Stimulated activated CD8-positive, alpha-beta memory T cell treated with anti-CD3 and anti-CD28 coated beads, Interleukin-2, amount 100 ng/mL, for 48 hours (primary cell): ENCODE measurements at places on chromosomes 16 and 17.
A peak's percentile ranks its signal among the peaks of the same experiment; 100 is the strongest.

DNA sequence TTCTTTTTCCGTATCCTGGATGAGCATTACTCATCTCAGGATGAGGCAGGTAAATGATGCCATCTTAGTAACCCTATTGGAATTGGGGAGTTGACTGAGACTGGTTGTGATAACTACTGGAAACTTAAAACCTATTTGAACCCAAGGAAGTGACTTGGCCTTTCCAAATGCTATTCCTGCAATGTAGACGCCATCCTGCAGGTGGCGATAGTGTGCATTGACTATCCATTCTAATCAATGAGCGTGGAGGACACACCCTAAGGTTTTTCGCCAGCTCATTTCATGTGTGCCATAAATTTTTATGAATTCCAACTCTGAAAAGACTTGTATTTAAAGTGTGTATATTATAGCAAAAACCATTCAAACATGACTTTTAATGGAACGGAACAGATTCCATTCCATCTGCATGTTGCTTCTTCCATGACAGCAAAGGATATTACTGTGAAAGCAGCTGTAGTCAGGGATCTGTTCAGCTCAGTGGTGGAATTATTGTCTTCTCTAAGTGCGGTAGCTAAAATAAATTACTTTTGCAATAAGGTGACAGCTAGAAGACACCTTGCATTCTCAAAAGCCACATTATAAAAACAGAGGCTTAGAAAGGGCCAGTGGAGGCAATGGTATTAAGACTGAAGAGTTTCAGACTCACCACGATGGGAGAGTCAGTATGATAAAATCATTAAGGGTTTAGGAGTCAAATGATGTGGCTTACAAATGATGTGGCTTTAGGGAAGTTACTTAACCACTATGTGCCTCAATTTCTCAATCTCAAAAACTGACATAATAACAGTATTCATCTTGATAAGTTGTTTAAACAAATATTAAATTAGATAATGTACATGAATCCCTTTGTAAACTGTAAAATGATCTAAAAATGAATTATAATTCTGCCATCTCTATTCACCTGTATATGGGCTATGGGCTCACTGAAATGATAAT lies 55.5 kb downstream of the SYT17 start:
- peak; percentile 51 for DNase-seq

DNA sequence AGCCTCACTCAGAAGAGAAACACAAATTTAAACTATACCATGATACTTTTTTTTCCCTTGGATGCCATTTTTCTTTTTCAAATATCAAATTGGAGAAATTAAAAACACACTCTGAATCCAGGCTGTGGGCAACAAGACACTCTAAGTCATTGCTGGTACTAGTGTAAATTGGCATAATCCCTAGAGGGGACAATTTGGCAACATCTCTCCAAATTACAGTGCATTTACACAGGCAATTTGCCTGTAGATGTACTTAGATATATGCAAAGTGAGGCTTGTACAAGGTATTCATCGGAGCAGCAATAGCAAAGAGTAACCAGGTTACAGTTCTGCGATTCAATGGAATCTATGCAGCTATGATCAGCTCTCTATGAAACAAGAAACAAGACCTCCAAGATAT lies 6.7 kb upstream of the GUCY2D start:
- DNase-seq: no peak

DNA sequence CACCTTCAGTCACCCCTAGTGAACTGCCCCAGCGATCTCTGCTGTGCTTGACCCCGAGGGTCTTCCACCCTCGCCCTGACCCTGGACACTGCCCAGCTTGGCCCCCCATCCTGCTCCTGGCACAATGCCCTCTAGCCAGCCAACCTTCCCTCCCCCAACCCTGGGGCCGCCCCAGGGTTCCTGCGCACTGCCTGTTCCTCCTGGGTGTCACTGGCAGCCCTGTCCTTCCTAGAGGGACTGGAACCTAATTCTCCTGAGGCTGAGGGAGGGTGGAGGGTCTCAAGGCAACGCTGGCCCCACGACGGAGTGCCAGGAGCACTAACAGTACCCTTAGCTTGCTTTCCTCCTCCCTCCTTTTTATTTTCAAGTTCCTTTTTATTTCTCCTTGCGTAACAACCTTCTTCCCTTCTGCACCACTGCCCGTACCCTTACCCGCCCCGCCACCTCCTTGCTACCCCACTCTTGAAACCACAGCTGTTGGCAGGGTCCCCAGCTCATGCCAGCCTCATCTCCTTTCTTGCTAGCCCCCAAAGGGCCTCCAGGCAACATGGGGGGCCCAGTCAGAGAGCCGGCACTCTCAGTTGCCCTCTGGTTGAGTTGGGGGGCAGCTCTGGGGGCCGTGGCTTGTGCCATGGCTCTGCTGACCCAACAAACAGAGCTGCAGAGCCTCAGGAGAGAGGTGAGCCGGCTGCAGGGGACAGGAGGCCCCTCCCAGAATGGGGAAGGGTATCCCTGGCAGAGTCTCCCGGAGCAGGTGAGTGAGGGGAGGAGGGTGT lies at the start of gene TNFSF13:
Gene TNFSF13, plus strand, starts transcription at position 207 of the 776 bp plus-strand sequence. Its CDS starts 290 bp downstream, at position 497.
- no peak for DNase-seq

- no peak for DNase-seq
Observed at GRCh38 chr16:11683145-11683544, 14.9 kb downstream of the SNN start.

DNA sequence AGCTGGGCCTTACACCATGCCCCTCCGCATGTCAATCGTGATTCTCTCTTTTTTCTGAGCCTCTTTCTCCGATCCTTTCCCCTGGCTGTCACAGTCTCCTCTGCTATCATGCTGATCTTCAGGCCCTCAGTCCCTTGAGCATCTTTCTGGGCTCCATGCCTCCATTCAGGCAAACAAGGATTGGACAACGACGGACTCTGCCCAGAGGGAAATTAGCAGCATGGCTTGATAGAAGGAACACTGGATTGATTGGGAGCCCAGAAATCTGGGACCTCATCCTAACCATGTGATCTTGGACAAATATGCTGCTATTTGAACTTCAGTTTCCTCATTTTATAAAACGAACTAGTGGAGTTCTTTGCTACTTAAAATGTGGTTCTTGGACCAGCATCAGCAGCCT lies 19.6 kb upstream of the PHF12 start:
- no peak for DNase-seq

DNA sequence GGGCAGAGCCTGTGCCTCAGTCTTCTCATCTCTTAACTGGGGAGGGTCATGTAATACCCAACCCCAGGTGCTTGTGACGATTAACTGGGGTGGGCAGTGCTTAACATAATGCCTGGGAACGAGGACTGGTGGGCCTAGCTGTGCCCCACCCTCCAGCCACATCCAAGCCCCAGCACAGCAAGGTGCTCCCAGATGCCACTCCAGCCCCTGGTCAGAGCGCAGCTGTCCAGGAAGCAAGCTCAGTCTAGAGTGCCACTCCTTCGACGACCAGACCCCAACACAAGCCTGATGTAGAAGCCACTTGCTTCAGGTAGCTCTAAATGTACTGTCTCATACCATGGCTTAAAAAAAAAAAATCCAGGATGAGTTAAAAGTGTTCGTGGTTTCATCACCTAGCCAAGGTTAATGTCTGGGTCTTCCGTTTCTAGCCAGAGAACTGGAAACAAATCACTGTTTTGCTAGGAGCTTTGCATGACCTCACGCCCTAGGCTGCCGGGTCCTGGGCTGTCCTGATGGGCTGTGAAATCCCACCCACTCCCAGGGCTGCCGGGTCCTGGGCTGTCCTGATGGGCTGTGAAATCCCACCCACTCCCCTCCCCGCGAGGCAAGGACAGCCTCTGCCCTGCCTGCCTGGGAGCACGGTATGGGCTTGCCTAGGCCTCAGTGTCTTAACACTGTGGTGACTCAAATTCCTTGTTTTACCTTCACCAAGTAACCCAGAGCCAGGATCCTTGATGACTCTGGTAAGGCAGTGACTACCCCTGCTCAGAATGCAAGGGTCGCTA lies 7.7 kb downstream of the MIEF2 start:
- DNase-seq: no peak

- no peak for DNase-seq
Observed at GRCh38 chr16:85563515-85564276, 49.4 kb upstream of the GSE1 start.

GRCh38 chr17:7408252-7408727 lies 645 bp downstream of the NLGN2 start:
- no peak for DNase-seq

DNA sequence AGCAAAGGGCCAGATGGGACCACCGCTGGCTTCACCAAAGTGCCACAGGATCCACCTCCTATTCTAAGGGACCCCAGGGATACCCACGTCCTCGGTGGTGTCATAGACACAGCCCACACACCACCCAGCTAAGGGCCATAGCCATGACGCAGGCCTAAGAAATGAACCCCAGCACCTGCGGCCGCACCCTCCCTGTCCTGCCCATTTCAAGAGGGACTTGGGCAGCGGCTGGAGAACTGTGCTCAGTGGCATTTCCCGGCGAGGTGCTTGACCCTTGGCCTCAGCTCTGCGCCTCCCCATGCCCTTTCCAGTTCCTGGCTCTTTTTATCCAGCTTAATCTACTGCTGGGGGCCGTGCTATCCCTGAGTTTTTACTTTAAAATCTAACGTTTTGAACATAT lies 27.3 kb downstream of the ZNF778 start:
- no peak for DNase-seq

GRCh38 chr16:20911361-20911760 lies 10.8 kb downstream of the LYRM1 start:
- DNase-seq: no peak

- no peak for DNase-seq
Observed at GRCh38 chr16:59719121-59719520, 985.0 kb upstream of the GOT2 start.

GRCh38 chr17:15966183-15966878 lies 21.4 kb downstream of the ADORA2B start:
- DNase-seq: no peak

DNA sequence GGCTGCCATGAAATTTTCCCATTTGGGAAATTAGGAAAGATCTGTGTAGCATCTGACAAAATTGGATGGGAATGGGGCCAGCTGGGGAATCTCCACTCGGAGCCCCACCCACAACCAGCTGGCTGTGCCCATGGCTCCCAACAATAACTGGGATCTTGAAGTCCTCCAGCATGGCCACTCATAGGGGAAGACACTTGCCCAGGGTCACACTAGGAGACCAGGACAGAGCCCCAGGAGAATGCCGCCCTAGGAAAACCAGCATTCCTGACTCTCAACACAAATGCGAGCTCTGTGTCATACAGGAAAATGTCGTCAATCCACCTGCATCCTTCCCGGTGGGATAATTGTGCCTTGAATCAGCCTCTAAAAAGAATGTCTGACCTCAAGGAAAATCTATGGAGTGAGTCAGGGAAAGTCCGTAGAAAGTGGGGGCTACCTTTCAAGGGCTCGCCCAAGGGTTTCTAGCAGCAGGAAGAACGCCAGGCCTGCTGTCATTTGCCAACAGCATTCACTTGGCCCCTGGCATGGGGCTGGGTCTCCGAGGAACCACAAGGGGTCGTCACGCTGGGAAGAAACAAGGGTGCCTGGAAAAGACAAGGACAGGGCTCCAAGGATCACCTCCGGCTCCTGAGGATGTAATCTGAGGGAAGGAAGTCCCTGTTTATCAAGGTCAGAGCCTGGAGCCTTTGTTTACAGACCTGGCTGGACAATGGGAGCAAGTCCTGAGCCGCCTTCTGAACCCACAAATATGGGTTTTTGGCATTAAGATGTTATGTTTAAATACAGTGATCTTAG lies 15.9 kb downstream of the CDH5 start:
- DNase-seq: no peak

DNA sequence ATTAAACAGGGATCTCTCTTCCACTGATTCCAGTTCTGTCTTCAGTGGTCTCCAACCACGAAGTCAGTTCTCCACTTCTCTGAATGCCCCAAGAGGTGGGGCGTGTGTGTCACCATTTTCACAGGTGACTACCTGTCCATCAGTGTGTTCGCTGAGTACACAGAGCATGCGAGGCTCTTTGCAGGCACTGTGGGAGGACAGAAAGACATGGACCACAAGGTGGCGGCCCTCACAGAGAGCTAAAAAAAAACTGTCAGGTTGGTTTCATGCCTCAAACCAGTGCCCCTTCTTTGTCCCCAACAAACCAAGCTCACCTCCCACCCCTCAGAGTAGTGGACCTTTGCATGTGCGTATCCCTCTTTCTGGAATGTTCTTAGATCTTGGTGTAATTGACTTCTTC lies 13.8 kb downstream of the EMP2 start:
- no peak for DNase-seq

- no peak for DNase-seq
Observed at GRCh38 chr16:72444696-72445095, 272.7 kb upstream of the PMFBP1 start.

GRCh38 chr17:78557598-78558039 lies 19.6 kb downstream of the DNAH17 start:
- no peak for DNase-seq

GRCh38 chr17:39618246-39618913 lies 8.4 kb upstream of the PPP1R1B start:
- DNase-seq: no peak

DNA sequence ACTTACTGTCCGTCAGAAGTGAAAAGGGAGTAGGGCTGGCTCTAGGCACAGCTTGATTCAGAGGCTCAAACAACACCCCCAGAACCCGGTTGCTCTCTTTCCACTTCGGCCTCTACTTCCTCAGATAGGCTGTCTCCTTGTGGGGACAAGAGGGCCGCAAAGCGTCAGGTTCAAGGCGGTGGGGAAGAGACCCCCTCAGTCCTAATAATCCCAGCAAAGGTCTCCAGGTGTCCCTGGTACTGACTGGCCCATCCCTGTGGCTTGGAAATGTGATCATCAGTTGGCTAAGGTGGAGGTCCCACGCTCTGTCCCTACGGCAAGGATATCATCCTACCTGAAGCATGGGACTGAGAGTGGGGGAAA lies 26.0 kb downstream of the NGFR start:
- DNase-seq: no peak

DNA sequence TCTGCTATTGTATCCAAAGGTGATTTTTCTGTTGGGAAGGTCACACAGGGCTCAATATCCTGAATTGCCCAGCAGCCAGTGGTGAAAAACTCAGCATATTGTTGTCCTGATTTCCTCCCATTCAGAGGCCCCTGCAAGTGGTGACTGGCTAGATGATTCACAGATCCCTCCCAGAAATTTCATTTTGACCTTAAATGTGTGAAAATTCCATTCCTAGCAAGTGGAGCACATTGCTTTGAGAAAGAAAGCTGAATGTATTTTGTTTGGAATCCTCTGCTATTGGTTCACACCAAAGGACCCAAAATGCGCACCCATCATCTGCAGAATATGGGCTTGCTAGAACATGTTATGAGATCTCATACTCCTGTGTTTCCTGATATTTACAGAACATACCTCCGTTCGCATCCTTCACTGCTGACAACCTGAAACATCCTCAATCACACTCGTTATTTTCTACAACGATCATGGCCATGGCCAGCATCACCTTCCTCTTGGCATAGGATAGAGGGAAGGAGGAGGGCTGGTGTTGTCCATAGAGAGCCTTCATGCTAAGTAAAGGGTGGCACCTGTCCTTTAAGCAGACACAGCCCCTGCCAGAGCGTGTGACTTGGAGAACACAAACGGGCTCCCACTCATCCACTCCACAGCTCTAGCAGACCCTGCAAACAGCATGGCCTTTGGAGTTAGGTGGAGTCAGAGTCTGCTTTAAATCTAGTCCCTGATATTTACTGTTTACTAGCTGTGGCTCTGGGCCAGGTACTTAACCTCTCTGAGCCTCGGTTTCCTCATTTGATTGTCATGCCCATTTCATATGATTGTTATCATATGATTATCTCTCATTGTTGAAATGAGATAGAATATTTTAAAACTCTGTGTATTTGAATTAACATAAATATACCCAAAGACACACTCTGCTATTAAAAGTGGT lies 30.4 kb upstream of the NFAT5 start:
- DNase-seq: no peak
